NCI-H748 treated with DMSO at 0.1 percent for 48 hours (cell line): ENCODE measurements at places on chromosomes 12 and 14.

- no peak for DNase-seq
These were observed 11.6 kb upstream of the GXYLT1 start for GRCh38 chr12:42156232-42156631.

GRCh38 chr14:79961197-79961596 lies 250.1 kb downstream of the DIO2 start:
- DNase-seq, result no peak

GRCh38 chr12:42498549-42499247 lies 90.8 kb downstream of the PRICKLE1 start:
- DNase-seq, result no peak

- no peak for DNase-seq
These were observed 417.6 kb downstream of the PDZRN4 start for GRCh38 chr12:41605545-41606305.

DNA sequence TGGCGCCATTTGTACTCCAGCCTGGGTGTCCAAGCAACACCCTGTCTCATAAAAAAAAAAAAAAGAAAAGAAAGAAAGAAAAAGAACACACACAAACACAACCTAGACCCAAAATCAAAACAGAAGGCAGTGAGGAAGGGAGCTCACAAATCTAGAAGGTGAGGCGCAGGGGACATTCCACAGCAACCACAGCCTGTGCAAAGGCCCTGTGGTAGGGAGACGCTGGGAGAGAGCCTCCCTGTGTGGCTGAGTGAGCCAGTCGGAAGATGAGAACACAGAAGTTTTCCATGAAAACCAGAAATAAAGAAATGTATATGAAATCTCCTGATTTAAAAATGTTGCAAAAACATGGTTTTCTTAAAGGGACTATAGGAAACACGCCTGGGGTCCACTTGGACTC lies 44.6 kb downstream of the SCARB1 start:
- DNase-seq, result no peak

DNA sequence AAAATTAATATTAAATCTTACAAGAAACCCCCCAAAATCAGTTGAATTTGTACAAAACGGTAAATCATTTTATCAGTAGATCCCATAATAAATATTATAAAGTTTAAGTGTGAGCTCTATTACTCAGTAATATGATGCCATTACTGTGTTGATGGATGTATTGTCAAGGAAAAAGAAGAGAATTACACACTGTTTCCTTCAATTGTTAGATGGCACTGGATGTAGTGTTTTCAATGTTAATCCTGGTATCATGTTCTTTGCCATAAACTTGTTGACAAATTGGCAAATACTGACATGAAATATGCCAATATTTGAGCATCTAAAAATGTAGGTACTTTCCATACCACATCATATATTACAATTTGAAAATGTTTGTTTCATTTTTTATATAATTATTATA lies 101.6 kb downstream of the NTS start:
- DNase-seq, result no peak

DNA sequence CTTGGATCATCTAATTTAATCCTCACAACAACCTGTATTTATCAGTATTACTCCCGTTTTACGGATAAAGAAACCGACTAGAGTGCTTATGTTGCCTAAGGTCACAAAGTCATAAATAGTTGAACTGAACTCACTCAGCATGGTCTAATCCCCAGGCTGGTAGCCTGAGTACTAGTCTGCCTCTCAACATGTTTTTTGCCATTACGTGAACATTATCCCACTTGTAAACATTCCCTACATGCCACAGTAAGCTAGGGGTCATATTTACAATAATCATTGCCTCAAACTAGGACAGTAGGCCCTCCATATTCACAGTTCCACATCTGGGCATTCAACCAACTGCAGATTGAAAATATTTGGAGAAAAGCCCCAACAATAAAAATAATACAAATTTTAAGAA lies 12.1 kb downstream of the SNRPF start:
- no peak for DNase-seq

DNA sequence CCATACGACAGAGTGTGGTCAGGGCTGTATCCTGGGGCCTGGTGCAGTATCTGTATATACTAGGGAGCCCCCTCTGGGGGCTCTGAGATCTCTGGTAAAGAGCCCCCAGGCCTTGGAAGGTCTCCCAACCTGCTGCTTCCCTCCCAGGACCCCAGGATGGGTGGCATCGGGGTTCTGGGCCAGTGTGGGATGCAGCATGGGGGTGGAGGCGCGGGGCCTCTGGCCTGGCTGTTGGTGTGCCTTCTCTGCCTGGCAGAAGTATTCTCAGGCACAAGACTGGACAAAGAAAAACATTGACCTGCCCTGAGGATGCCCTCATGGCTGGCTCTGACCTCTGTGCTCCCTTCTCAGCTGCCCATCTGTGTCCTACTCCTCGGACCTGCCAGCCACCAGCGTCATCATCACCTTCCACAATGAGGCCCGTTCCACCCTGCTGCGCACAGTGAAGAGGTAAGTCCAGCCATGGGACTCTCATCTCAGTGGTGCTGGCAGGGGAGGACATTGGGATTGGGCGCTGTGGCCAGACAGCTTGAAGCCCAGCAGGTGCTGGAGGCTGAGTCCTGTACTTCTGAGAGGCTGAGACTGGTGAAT lies 64.5 kb downstream of the GALNT16 start:
- no peak for DNase-seq

GRCh38 chr12:122834104-122834920 lies 945 bp upstream of the HIP1R start:
- peak; percentile 64 for DNase-seq

GRCh38 chr14:72883961-72884360 lies 9.9 kb downstream of the DPF3 start:
- no peak for DNase-seq

GRCh38 chr14:21703357-21704326 lies 30.0 kb upstream of the OR4E1 start:
- DNase-seq, result no peak

DNA sequence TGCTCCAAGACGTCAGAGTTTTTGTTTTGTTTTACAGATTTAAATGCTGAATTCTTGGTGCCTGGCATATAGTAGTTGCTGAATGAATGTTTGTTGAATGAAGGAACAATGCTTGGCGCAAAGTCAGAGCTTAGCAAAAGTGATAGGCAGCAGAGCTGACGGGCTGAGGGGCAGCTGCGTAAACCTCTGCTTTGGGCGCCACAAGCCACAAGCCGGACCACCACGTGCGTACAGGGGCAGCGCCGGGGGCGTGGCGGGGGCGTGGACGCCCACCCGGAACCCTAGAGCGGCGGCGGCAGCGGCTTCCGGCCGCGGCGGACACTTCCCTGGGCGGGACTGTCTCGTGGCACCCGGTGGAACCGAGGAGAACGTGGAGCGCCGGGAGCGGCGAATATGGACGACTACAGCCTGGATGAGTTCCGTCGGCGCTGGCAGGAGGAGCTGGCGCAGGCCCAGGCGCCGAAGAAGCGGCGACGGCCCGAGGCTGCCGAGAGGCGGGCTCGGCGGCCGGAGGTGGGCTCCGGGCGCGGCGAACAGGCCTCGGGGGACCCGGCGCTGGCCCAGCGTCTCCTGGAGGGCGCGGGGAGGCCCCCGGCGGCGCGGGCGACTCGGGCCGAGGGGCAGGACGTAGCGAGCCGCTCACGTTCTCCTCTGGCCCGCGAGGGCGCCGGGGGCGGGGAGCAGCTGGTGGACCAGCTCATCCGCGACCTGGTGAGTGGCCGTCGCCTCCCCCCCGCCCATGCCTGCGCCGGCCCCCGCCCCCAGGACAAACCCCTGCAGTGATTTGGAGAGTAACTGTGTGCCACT lies at the start of gene FBXW8:
TSS of gene FBXW8 (plus strand) at position 306 of the 807 bp plus-strand sequence. CDS start at position 394, 88 bp downstream.
- peak; percentile 45 for DNase-seq

DNA sequence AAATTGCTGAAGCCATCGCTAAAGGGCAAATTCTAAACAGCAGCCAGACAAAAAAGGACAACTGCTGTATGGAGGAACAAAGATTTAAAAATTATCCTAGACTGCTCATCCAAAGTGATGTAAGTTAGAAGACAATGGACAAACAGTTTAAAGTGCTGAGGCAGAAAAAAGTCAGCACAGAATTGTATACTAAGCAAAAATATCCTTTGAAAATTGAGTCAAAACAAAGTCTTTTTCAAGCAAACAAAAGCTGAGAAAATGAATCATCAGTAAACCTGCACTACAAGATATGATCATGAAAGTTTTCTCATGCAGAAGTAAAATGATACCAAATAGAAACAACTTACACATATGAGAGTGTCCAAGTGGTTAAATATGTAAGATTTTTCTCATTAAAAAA lies 43.6 kb downstream of the EML5 start:
- DNase-seq, result no peak

GRCh38 chr12:42812871-42813270 lies 223.3 kb upstream of the PRICKLE1 start:
- DNase-seq, result no peak

DNA sequence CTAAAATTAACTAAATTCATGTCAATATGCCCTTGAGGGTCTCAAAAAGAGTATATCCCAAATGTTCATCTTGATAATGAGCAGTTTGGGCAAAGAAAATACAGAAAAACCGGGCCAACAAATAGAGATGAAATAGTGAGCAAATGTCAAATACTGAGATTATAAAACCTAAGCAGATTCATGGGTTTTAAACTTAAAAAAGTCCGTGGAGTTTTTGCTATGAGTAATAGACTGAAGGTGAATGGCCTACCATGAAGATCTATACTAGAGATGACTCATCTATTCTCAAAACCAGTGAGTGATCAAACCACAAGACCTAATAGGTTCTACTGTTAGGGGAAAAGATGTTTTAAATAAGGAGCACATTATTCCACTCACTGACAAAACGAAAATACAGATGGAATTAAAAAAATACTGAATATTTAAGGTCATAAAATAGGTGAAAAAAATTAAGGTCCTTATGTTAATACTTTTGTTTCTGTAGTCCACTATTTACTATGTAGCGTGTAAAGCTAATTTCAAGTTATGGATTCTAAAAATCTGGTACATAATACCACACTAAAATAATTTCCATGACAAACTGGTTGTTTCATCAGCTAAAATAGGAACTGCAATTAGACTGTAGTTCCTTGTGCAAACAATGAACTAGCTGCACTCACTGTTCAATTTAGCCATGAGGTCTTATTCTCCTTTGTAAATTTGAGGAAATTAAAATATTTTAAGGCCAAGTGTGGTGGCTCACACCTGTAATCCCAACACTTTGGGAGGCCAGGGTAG lies 5.0 kb downstream of the HNRNPC start:
- no peak for DNase-seq

DNA sequence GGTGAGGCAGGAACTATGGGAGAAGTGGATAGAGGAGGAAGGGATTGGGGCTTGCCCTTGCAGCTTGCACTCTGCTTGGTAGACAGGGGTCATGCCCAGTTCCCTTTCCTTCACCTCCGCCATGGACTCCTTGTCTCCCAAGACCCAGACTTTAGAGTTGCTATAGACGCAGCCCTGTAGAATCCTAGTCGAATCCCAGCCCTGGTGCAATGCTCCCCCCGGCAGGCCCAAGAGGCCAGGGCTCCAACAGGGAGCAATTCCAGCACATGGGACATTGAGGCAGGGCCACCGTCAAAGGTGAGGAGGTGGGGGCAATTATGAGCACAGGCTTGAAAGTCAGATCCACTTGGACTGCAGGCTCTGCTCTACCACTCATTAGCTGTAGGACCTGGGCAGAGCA lies 29.5 kb upstream of the BCDIN3D start:
- DNase-seq, result no peak

DNA sequence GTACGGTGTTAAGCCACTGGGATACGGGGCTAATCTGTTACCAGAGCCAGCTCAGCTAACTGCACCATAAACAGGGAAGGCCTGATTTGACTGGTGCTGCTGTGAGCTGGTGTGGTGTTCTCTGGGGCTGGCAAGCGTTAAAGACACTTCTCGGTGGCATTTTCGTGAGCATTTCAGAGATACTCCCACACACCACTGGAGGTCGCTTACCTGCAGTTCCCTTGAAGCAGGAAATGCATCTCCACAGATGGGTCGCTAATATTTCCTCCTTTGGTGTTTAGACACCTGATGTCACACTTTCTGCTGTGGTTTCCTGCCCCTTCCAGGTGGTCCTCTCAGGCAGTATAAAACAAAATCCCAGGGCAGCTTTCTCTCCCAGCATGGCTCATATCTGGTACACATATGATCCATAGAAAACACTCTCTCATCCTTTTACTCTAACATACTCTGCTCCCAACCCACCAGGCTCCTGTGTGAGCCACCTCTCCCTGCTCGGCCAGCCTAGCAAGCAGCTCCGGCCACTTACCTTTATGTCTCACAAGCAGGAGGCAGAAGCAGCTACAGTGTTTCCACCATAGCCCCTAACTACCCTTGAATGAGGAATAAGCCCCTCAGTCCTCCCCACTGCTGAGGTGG lies 129.9 kb upstream of the GRIN2B start:
- peak; percentile 1 for DNase-seq

- DNase-seq, result no peak
These were observed 19.8 kb upstream of the DCN start for GRCh38 chr12:91202390-91202789.

- DNase-seq, result no peak
These were observed 23.2 kb downstream of the GALNT9 start for GRCh38 chr12:132305991-132306884.

DNA sequence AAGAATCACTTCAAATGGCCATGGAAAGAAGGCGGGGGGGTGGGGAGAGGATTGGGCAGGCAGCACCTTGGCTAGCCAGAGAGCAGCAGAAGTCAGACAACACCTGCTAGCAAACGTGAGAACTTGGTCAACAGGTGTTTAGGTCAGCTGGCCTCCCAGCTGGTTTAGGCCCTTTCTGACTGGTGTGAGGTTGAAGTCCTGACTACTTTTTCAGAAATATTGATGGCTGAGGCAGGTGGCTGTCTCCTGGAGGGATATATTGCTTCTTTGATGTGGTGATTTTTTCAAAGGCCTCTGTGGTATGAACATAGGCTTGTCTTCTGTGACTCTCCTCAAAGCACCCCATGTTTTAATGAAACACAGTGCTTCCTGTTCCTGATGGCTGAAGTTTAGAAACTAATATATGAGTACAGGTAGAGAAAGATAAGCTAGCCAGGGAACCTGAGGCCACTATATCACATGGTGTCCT lies 238.2 kb upstream of the SSTR1 start:
- no peak for DNase-seq

DNA sequence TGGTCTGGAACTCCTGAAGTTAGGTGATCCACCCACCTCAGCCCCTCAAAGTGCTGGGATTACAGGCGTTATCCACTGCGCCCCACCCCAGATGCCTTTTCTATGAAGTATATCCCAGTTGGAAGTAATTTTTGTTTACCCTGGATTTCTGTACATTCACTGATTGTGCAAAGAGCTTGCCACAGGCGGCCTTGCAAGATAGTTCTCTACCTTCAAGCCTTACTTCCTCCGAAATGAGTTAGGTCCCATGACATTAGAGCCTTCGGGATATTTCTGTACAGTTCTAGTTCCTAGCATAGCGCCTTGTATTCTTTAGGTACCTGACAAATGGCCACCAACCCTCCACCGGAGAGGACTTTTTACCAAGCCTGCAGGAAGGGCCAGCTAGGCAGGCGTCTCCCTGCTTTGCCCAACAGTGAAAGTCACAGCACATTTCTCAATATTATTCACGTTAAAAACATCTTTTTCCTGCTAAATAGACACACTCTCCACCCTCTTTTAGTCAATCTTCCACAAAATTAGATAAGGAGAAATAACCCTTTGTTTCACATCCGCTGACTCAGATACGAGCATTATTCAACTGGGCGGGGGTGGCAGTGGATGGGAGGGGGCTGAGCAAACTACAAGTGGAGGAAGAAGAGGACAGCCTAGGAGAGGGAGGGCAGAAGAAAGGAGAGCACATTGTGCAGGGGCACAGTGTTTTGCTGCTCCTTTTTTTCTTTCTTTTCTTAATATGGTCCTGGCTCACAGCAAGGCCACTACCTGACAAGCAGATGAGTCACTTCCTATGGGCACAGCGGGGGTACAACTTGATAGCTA lies 40.0 kb upstream of the CAPRIN2 start:
- DNase-seq, result no peak
